Suprapubic skin (tissue), 4 donors: ENCODE measurements at places on chromosomes 3 and 15.

GRCh38 chr3:141064255-141064926 is 13.2 kb downstream of the SPSB4 start:
- no peak for DNase-seq

GRCh38 chr3:23607184-23607847 is 198.4 kb upstream of the UBE2E1 start:
- no peak for DNase-seq

- DNase-seq: no peak
Measured at GRCh38 chr3:22862111-22862510, 341.0 kb upstream of the UBE2E2 start.

DNA sequence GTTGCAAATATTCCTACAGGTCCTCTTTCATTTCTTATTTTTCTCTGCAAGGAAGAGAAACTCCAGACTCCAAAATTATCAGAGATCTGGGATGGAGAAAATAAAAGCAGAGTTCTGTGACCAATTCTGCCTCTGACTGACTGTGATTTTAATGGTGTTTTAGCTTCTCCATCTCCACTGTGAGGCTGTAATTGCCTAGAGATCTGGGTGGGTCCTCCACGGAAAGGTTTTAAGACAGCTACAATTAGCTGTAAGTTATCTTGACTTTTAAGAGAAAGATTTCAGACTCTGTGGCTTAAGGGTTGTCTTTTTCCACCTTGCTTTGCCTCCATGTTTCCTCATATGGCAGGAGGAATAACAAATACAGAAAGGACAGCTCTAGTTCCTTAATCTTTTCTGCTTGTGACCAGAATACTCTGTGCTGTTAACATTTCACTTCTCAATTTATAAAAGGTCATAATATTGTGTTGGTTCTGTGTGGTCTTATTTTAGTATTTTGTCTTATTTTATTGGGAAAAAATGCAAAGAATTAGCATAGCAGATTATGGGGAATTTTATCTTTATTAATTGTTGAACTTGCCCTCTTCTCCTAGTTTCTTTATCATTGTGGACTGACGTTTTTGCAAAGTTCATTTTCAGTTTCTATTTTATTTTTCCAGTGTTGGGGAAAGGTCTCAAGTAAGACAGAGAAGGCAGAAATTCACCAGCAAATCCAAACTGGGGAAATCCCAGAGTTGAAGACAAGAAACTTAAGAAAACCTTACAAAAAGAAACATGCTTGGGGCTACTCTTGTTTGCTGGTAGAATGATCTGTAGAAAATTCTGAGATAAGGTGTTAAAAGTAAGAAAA is 157.9 kb downstream of the RAP2B start:
- no peak for DNase-seq

- DNase-seq: no peak
Measured at GRCh38 chr3:150377601-150378300, 30.3 kb upstream of the TSC22D2 start.

DNA sequence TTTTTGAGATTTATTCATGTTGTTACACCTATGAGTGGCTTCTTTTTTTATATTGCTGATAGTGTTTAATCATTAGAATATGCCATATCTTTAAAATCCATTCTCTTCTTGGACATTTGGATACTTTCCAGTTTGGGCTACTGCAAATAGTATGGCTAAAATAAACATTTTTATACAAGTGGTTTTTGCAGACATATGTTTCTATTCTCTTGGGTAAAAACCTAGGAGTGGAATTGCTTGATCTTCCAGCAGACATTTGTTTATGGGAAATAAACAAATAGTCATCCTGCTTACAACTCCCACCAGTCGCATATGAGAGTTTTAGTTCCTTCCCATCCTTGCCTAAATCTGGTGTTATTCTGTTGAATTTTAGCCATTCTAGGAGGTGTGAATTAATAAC is 193.1 kb downstream of the ALCAM start:
- DNase-seq: no peak

- no peak for DNase-seq
Measured at GRCh38 chr15:52180196-52180835, 10.9 kb downstream of the GNB5 start.

GRCh38 chr3:193548406-193548805 is 6.3 kb downstream of the ATP13A4 start:
- DNase-seq: no peak

- no peak for DNase-seq
Measured at GRCh38 chr15:36659917-36660316, 80.5 kb downstream of the CDIN1 start.

DNA sequence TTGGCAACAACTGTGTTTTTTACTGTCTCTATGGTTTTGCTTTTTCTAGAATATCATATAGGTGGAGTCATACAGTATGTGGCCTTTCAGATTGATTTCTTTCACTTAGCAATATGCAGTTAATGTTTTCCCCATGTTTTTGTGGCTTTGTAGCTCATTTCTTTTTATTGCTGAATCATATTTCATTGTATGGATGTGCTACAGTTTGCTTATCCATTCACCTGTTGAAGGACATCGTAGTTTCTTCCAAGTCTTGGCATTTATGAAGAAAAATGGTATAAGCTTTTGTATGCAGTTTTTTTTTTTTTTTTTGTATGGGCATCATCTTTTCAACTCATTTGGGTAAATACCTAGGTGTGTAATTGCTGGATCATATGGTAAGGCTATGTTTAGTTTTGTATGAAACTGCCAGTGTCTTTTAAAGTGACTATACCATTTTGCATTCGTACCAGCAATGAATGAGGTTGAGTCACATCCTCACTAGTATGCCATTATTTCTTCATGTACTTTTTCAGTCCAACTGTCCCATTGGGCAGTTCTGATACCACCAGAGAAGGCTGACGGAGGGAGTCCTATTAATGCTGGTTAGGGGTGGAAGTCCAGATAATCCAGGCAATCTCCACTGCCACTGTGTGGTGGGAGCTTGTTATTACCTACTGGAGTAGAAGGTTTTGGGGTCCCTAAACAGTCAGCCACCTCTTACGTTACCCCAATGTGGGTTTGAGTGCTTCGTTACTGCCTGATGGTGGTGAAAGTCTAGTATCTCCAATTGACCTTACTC is 210.5 kb downstream of the DOCK3 start:
- no peak for DNase-seq

GRCh38 chr3:63353383-63353782 is 75.3 kb downstream of the SYNPR start:
- no peak for DNase-seq

- no peak for DNase-seq
Measured at GRCh38 chr3:111112913-111113312, 41.3 kb downstream of the NECTIN3 start.

DNA sequence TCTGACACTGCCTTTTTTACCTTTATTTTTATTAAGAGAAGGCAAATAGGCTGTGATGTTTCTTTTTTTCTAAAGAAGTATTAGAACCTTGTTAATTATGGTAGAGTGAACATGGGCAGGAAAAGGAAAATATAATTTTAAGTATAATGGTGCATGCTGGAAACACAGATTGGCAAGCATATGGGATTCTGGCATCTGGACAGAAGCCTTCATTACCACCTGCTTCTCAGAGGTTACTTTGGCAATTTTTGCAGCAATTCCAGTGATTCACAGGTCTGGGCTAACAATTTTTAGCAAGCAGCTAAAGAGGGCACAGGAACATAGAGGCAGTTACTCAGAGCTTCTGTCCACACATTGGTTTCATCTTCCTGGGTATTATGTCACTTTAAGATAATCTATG is 258.3 kb downstream of the DIPK2A start:
- DNase-seq: no peak

DNA sequence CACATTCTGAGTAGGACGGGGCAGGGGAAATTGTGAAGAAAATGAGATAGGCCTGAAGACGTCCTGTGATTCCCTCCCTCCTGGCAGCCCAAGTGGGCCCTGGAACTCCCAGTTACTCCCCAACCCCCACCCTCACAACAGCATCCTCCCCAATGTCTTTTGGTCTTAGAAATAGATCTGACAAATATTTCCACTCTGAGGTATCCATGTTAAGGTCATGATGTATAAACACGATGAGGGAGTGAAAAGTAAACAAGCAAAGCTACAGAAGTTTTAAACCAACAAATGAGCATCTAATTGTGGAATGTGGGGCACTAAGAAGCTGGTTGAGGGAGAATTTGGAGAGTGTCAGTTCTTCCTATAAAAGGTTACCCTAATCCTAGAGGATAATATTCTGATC is 103.7 kb upstream of the AADACL2 start:
- no peak for DNase-seq

- DNase-seq: no peak
Measured at GRCh38 chr3:155334914-155335723, 41.6 kb upstream of the STRIT1 start.

DNA sequence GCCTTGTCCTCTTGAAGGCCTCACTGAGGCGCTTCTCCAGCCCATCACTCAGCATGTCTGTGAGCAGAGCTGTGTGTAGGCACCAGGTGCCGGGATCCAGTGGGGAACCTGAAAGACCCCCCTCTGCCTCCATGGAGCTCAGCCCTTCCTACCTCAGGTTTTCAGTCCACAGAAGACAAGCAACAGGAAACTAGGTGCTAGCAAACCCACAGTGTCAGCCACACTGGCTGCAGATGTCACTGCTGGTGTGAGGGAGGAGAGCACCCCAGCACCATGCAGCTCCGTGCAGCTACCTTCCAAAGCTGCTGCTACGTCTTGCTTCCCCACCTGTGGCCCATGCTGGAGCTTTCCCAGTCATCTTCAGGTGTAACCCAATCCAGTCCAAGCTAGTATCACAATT is 17.9 kb downstream of the PSTPIP1 start:
- DNase-seq: no peak

- DNase-seq: no peak
Measured at GRCh38 chr3:27720899-27721716, 1.0 kb downstream of the EOMES start.

DNA sequence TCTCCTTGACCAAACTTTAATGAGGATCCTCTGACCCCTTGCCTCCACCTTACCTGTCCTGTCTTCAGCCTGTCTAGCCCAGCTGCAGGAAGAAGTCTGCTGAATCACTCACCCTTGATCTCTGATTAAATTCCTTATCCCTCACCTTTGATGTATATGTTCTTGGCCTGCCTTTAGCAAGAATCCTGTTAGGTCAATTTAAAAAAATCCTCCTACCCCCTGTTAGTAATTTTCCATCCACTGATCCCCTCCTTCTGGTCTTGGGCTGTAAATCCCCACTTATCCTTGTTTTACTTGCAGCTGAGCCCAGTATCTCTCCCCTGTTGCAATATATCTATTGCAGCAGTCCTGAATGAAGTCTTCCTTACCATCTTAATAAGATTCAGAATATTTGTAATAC is 39.0 kb downstream of the MYH15 start:
- no peak for DNase-seq

- no peak for DNase-seq
Measured at GRCh38 chr15:57370929-57371328, 5.4 kb upstream of the CGNL1 start.

GRCh38 chr3:169668072-169668956 is 4.8 kb upstream of the MECOM start:
- no peak for DNase-seq

DNA sequence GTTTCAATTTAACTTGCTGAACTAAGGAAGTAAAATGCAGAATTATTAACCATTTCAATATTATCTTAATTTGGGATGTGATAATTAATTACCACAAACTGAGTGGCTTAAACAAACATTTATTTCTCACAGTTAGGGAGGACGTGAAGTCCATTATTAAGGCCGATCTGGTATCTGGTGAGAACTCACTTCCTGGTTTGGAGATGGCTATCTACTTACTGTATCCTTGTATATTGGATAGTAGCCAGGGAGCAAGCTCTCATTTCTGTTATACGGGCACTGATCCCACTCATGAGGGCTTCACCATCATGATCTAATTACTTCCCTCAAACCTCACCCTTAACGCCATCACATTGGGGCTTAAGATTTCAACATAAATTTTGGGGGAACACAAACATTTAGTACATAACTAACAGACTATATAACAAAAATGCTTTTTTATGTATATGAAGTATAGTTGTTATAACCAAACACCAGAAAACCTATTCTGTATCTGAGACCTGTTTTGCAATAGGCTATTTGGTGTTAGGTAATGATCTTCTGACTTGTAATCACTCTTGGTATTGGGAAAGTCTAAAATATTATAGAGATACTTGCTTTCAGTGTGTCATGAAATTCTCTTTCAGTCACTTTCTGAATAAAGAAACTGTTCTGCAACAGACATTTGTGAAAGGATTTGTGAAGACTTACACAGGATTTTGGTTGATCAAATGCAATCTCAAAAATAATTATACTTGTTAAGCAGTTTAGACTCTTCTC is 4.7 kb upstream of the KPNA4 start:
- DNase-seq: no peak

DNA sequence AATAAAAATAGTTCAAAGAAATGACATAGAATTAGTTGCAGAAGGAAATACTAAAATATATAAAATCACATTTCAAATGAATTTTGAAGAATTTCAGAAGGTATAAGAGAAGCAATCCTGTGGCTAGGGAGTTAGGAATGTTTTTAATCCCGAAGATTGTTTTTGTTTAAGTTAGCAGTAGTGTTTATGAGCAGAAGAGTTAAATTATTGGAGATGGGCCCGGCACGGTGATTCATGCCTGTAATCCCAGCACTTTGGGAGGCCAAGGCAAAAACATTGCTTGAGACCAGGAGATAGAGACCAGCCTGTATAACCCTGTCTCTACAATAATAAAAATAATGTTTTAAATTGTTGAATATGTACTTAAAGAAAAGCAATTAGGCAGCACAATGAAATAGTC is 432.5 kb downstream of the MFSD1 start:
- DNase-seq: no peak

DNA sequence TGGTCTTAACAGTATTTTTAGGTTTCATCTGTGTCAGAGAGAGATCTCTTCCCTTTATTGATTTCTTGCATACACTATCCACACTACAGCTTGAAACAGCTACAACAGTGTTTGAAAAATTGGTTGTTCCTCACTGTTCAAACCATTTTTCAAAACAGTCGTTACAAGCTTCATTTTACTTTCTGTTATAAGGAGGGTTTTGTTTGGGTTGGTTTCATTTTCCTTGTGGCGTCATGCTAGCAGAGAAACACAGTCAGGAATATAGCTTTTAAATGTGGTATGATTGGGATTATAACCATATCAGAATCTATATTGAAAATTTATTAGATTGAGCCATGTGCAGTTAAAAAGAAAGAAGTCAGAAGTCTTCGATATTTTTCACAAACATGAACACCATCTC is 400.6 kb downstream of the ZBTB20 start:
- DNase-seq: no peak

DNA sequence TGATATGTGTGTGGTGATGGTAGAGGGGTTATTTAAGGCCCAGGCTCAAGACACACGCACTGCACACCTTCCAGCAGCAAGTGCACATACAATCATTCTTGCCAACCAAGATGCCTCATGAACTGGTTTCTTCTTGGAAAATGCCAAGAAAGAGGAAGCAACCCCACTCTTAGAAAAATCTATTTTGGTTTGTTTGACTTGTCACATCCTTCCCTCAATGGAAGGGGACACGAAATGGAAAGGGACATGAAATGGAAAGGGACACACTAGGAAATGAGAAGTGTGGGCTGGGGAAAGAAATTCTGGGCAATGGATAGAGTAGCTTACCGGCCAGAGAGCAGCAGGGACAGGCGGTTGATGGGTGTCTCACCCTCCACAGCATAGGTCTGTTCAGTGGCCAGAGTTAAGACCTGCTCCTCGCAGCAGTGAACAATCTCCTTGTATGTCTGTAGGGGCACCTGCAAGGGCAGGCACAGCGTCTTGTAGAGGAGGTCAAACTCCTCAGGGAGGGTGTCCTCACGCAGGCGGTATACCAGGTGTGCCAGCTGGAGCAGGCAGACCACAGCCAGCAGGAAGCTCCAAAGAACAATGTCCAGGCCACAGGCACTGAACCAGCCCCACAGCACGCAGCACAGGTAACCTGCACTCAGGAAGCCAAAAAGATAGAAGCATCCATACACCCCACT is 640 bp downstream of the POPDC2 start:
- DNase-seq: no peak
